Progenitor cell of endocrine pancreas (in vitro differentiated cells): ENCODE measurements at places on chromosomes 5 and 9. TPM values are rescaled to one million over a fixed set of nuclear protein-coding genes. Genes with fewer than 3 reads are reported as not detected.

GRCh38 chr9:135978642-135979546, 17.7 kb upstream of the UBAC1 start:
- DNase-seq: no peak

DNA sequence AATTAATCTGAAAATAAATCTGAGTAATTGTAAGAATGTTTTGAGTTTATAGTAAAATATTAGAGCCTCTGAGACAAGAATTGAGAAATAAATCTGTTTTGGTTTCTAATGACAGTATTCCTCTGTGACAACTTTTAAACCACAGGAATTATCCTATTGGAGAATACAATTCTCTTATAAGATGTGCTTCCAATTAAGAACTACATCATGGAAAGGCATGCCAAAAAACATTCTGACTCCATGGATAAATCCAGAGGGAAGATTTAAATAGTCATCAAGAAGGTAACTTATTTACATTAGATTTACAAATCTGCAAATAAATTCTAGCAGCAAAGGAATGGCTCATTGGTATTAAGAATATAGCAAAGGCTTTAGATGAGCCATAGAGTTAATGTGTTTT, 178.3 kb upstream of the ACOT12 start:
- no peak for DNase-seq

OR1N2 gene
- total RNA-seq: not detected in 2 replicates

PCDHGB2 gene
- total RNA-seq: 0.80 and 0.89 TPM in 2 replicates

DNA sequence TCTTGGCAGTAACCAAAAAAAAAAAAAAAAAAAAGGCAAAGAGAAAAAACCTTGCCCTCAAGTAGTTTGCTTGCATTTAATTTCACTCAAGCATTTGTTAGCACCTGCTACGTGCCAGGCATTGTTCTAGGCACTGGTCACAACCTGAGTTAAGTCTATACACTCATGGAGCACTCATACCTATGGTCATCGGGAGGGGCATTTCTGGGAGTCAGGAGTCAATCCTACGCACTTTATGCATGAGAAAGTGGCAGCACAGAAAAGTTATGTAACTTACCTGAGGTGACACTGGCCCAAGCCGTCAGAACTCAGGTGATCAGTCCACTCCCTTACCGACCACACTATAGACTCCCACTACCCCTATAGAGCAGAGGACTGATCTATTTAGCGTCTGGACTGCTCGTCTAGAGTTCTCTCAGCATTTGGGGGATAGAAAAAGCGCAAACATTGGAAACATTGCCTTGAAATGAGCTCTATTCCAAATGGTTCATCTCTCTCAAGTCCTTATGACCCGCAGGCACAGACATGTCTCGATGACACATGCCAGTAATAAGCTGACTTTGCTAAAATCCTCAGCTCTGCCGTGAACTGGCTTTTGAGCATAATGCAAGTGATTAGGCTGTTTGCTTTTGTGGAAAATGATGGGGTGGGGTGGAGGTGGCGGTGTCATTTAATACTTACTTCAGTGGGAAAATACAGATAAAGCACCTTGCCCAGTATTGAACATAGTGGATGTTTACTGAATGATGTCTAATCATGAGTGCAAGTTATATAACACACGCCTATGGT, 160.2 kb downstream of the ARHGEF28 start:
- DNase-seq: no peak
